Stimulated activated CD8-positive, alpha-beta memory T cell treated with anti-CD3 and anti-CD28 coated beads, Interleukin-7, amount 100 ng/mL, for 1 hour (primary cell): ENCODE measurements at places on chromosomes 1 and 21.

DNA sequence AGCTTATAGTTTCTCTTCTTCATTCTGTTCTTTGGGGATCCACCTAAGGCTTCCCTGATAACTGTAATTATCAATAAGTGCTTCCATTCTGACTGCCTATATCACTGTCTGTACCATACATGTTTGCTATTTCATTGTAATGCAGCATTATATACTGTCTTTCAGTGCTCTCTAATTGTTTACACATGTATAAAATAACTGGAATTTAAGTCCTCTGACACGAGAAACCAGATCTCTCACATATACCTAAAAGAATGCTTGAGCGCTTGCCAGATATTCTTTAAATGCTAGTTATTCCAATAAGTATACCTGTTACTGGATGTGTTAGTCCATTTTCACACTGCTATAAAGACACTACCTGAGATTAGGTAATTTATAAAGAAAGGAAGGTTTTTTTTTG, 34.7 kb downstream of the CELF3 start:
- no peak for DNase-seq

DNA sequence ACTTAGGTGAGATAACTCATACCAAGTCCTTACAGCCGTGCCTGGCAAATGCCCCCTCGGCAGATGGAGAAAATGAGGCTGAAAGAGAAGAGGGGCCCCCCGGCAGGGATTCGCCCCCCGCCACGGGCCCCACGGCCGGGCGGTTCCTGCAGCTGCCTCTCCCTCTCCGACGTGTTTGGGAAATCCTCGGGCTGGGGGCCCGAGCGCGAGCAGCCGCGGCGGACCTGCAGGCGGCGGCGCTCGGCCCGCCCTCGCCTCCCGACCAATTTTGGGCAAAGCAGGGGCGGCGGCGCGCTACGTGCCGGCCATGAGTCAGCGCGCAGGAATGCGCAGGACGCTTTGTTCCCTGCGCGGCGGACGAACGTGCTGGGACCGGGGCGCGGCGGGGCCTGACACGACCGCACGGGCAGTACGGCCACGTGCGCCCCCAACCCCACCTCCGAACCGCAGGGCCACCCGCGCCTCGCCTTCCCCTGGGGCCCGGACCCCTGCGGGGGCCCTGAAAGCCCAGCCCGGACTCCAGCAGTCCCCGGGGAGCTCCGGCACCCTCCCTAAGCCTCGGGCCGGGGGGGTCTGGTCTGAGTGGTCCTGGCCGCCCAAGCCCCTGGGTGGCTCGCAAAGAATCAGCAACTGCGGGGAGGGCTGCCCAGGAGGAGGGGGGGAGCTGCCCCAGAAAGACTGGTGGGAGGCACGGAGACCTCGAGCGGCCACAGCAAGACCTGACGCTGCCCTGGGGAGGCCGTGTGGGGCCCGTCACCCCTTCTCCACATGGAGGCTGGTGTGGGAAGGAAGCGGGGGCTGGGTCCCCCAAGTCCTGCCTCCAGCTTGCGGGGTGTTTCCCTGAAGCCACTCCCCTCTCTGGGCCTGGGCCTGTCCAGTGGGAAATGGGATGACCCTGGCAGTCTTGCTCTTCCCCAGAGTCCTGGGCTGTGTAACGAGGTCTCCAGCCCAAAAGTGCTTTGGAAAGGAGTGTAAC, 11.9 kb upstream of the EDN2 start:
- DNase-seq = no peak

- DNase-seq = no peak
Observed at GRCh38 chr1:178019622-178020021, 49.8 kb upstream of the SEC16B start.

DNA sequence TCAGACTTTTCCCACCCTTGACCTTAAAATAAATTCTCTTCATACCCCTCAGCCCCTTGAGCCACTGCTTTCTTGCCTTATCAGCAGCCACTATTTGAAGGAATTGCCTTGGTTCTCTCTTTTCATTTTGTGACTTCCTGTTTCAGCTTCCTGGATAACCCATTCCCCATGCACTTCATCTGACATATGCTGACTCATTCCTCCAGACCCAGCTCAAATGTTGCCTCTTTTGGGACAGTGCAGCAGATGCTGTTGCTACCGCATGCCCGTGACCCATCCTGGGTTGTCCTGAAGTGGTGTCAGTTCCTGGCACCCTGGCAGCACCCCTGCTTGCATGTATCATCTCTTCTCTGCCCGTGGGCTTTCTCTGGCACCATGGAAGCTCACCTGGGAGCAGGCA, 496.1 kb downstream of the PTPRU start:
- no peak for DNase-seq

DNA sequence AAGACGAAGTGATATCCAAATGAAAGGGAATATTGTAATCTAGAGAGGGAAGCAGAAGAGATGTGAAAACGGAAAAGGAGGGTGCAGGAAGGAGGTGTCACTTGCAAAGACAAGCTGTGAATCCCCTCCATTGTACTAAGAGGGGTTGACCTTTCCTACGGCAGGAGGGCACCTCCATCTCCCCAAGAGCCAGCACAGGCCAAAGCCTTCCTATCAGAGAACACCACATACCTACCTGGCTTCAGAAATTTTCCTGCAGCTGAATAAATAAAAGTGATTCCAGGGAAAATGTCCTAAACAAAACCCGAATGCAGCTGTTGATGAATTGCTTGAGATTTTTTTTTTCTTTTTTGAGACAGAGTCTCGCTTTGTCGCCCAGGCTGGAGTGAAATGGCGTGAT, 14.3 kb downstream of the KANK4 start:
- DNase-seq = no peak
